CD4-positive, alpha-beta T cell treated with Interleukin-17A for 4 hours (primary cell): ENCODE measurements at places on chromosomes 12 and 14.
A peak's percentile ranks its signal among the peaks of the same experiment; 100 is the strongest.

GRCh38 chr14:49766839-49767238 is 1.1 kb upstream of the KLHDC2 start:
- DNase-seq, result no peak

GRCh38 chr14:86003998-86004397 is 474.1 kb downstream of the FLRT2 start:
- no peak for DNase-seq

GRCh38 chr12:92753976-92754885 is 51.4 kb downstream of the PLEKHG7 start:
- DNase-seq, result no peak

GRCh38 chr14:70934502-70935134 is 27.4 kb downstream of the PCNX1 start:
- no peak for DNase-seq

GRCh38 chr12:123787466-123787865 is 25.4 kb downstream of the DNAH10 start:
- no peak for DNase-seq

GRCh38 chr12:88272456-88272855 is 130.3 kb downstream of the TMTC3 start:
- DNase-seq, result no peak

DNA sequence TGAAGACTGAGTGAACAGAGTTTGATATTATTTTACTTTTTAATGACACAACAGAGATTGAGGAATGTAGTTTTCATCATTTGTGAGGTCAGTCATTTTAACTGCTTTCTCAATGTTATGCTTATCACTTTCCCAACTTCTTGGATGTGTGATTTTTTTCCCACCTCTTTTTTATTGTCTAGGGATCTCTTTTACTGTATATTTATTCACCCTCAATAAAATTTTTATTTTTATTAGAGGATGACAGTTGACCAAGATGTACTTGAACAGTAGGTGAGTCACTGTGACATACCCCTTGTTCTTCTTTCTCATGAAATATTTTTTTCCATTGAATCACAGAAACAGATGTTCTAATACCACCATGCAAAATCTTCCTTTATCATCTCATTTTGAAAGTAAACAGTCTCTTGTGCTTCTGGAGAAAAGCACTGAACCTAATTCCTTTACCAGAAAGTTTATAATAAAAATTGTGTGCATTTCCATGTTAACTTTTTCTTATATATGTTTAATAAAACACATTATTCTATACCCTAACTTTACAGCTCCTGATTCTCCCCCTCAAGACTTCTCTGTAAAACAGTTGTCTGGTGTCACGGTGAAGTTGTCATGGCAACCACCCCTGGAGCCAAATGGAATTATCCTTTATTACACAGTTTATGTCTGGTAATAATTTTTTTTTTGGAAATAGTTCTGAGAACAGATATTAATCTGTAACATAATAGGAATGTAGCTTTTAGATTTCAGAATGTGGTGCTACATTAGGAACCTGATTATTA is 65.9 kb downstream of the PTPRQ start:
- no peak for DNase-seq

DNA sequence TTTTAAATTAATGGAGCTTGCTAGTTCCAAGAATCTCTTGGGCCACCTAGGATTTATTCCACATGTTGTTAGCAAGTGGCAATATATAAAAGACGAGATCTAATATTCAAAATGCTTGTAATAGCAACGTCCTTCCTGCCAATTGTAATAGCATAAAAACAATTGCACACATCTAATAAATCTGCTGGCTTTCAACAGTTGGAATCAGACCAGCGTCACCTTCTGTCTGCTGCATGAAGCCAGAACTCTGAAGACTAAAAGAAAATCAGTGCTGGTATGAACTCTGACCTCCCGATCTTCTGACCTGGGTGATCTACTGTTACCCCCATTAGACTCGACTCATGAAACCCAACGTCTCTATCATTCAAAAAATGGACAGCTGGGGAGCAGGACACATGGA is 100.6 kb downstream of the DIO2 start:
- no peak for DNase-seq

DNA sequence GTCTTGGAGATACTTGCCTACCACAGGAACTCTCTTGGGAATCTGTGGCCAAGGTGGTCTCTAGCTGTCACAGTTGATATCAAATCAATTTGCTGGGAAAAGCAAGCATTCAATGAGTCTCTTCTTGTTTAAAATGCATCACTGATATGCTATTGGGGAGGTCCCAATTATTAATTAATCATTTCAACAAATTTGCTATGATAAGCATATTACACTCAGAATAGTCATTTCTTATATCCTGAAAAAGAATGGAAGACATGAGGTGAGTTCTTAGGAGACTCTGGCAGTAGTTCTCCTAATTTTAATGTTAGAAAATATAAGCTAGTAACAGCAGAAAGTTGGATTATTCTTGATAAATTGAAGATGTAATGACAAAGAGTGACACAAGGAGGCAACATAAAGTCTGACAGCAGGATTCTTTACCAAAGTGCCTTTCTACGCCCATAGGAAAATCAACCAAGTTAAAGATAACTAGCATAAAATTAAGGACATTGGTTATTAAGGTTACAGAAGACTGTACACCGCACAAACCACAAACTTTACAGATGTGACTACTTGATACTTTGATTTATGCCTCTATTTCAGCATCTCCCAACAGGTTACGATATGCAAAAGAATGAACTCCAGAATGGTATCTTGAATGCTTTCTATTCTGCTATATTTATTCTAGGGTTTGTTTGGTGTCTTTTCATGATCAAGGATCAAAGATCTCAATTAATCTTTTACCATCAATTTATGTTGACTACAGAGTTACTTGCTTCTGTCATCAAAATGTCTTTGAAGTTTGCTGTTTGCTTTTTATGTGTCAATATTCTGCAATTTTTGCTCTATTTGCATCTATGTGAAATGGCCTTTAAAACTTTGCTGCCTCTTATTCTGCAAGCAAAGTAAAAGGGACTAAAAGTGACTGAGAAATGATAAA is 349.6 kb upstream of the CLEC14A start:
- no peak for DNase-seq

- peak; percentile 21 for DNase-seq
Observed at GRCh38 chr14:103160321-103161053, 37.2 kb downstream of the TNFAIP2 start.

DNA sequence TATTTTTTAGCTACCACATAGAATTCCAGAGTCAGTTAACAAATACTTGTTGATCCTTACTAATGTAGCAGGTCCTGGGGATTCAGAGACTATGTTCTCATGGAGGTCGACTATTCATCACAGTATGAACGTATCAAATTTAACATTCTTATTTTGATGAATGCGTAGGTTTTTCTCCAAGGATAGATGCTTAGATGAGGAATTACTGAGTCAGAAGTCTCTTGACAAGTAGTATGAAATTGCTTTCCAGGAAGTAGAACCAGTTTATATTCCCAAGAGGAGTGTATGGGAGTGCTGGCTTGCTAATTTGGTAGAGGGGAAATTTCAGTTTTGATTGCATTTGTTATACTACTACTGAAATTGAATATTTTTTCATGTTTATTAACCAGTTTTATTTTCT is 42.8 kb upstream of the CRADD start:
- no peak for DNase-seq

DNA sequence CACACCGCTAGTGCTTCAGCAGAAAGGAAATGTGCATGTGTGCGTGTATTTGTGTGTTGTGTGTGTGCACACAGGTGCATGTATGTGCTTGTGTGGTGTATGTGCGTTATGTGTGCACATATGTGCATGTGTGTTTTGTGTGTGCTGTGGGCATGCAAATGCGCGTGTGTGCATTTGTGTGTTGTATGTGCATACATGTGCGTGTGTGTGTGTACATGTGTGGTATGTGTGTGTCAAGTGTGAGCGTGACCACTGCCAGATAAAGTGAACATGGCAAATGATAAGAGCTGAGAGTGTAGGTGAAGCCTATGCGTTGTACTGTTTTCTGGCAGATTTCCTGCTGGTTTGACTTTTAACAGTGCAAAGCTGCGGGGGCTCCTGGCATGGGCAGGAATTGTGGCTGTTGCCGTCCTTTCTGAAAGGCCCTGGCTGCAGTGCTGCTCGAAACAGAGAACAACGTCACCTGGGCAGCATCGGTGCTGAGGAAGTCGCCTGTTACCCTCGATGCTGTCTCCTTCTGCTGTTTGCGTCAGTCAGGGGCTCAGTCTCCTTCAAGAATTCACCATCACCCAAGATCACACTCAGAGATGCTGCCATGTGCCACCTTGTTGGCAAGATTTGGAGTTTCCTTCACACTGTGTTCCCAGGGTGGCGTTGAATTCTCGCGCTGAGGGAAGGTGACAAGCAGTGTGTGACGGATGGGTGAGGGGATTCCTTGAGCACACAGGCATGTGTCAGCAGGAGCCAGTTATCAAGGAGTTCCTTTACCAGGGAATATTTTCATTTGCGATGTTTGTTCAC is 56.1 kb downstream of the ADGRD1 start:
- DNase-seq, result no peak

- no peak for DNase-seq
Observed at GRCh38 chr14:35708062-35708461, 101.0 kb downstream of the RALGAPA1 start.

- DNase-seq, result no peak
Observed at GRCh38 chr12:58367041-58367440, 425.7 kb downstream of the ATP23 start.

- no peak for DNase-seq
Observed at GRCh38 chr12:62893276-62893675, 41.7 kb downstream of the PPM1H start.
